ENCODE measurements at places on chromosomes 6 and 20.
A peak's percentile ranks its signal among the peaks of the same experiment; 100 is the strongest.

GRCh38 chr6:43843097-43843645 is 73.2 kb downstream of the VEGFA start:
- DNase-seq = no peak

GRCh38 chr20:10476319-10476724 is 41.2 kb downstream of the SLX4IP start:
- DNase-seq = no peak

DNA sequence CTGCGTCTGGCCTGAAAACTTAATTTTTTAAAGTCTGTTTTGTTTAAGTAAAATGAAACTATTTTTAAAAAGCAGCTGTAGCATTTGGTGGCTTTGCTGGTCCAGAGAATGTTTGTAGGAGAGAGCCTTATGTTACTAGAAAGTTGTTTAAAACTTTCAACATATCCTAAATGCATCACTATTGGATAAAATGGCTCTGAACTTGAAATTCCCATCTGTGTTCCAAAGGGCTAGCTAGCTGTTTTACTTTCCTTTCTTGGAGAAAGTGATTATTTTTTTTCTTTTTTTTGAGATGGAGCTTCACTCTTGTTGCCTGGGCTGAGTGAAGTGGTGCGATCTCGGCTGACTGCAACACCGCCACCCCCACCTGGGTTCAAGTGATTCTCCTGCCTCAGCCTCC is 2.5 kb downstream of the SYNJ2 start:
- no peak for DNase-seq

GRCh38 chr6:106527979-106528378 is 101.3 kb downstream of the RTN4IP1 start:
- DNase-seq = no peak

- no peak for DNase-seq
These were observed 1.2 kb downstream of the PANK2 start for GRCh38 chr20:3890398-3890751.

DNA sequence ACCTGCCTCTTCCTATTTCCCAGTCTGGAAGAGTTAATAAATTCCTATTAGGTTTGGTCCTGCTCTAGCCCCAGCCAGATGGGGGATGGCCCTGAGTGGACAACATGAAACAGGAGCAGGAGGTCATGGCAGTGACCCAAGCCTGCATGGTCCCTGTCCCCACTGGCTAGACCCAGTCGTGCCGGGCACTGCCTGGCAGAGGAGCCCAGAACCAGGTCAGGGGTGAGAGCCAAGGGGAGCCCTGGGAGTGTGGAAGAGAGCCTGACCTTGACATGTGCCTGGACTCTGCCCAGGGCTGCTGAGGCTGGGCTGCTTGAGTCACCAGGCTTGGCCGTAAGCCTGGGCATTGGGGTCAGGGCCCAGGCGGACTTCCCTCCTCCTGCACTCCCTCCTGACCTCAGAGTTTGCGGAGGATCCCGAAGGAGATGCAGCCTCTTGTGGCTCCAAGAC is 3.6 kb downstream of the AVP start:
- DNase-seq = no peak

DNA sequence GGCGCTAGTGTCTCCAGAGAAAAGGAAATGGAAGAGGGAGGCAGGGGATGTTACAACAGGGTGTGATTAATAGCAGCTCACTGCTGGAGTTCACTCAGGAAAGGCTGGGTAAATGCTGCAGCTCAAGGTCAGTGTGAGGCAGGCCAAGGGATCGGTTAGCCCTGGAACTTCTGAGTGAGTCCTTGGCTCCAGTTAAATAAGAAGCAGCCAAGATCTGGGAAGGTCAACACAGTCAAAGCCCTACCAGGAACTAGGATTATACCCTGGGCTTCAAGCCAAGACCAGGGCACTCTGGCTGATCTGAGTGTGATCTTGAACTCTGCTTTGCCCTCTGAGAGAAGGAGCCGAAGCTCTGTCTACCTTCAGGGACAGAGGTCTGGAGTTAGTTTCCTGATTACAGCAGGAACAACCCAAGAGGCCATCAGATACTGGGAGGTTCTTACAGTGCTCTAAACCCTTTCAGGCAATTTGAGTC is 44.3 kb downstream of the TPD52L1 start:
- no peak for DNase-seq

GRCh38 chr6:27267857-27268434 is 20.4 kb downstream of the PRSS16 start:
- DNase-seq = no peak

DNA sequence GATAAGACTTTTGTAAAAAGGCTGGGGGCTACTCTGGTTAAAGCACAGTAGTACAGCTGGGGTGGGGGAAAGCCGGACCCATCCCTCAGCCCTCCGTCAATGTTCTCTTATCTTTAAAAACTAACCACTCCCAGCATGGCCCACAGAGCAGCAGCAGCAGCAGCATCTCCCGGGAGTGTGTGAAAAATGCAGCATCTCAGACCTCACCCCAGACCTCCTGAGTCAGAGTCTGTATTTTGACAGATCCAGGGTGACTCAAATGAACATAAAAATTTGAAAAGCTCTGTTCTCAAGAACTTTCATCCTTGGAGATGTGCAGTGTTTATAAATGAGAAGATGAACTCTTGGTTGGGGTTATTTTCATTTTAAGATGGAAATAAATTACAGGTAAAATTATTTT is 277.7 kb upstream of the ECI2 start:
- DNase-seq = no peak

DNA sequence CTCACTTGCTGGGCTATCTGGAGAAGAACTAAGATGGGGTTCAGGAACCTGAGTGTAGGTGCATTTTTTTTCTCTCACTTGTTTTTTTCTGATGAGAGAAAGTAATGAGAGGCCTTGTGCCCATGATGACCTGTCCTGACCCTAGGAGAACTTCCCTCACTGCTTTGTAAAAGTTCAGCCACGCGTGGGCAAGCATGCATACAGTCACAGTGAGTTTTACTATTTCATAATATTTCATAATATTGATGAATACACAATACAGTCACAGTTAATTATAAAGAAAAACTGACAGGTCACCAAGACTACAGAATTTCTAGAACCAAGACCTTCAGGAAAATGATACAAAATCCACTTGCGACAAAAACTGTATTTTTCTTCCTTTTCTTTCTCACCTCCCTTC is 111.8 kb downstream of the MAP7 start:
- no peak for DNase-seq

DNA sequence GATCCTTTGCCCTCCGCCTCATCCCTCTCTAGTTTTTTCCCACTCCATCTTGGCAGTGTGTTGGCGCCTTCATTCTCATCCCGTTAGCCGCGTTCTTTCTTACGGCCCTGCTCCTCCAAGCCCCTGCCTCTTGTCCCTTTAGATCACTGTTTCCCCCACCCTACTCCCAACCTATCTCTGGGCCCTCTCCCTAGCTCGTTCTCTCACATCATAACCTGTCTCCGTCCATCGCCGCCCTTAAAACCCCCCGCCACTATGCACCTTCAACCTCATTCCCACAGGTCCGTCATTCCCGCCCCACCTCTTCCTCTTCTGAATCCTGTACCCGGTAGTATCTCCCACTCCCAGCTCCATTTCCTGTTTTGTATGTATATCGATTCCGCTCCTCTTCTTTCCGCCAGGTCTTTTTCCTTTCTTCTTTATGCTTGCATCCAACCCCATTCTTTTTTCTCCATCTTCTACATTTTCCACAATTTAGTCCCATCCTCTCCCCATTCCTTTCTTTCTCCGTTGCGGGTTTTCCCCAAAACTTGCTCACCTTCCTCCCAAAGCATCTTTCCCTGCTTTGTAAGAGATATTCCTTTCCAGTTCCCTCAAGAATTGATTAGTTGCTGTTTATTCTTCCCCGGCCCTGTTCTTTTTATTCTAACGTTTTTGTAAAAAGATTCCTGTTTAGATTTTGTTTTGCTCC is 671 bp downstream of the EFHC1 start:
- peak; percentile 32 for DNase-seq

- no peak for DNase-seq
These were observed 70.9 kb upstream of the ASCC3 start for GRCh38 chr6:100952006-100952405.

DNA sequence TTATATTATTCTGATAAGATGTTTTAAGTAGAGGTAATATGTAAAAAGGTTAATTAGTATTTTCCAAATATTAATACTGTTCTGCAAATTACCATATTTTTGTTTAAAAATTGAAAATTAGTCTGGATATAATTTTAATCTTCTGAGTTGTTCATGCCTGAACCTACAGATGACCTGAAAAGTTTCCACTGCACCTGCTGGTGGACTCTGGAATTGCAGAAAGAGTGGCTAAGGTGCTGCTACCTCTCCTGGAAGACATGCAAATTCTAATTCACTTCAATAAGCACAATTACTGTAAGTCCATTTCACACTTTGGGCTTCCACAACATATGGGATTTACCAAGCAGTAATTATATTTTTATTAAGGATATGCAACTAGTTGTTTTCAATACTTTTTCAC is 77.7 kb upstream of the OLIG3 start:
- DNase-seq = peak; percentile 36

- DNase-seq = no peak
These were observed 159.9 kb downstream of the SOX4 start for GRCh38 chr6:21753241-21754108.

DNA sequence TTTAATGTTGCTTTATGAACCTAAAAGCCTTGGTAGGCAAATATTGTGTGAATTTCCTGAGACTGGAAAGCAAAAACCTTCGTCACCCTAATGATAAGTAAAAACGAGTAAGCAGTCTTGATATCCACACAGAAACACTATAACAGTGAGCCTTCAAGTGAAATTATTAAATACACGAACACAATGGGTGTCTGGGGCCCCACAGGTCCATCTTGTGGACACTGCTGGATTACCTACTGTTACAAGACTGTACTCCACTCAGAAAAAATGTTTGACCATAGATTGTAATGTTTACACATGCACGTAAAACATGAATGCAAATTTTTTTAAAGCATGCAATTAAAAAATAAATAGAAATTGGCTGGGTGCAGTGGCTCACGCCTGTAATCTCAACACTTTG is 466.9 kb downstream of the CD83 start:
- no peak for DNase-seq

DNA sequence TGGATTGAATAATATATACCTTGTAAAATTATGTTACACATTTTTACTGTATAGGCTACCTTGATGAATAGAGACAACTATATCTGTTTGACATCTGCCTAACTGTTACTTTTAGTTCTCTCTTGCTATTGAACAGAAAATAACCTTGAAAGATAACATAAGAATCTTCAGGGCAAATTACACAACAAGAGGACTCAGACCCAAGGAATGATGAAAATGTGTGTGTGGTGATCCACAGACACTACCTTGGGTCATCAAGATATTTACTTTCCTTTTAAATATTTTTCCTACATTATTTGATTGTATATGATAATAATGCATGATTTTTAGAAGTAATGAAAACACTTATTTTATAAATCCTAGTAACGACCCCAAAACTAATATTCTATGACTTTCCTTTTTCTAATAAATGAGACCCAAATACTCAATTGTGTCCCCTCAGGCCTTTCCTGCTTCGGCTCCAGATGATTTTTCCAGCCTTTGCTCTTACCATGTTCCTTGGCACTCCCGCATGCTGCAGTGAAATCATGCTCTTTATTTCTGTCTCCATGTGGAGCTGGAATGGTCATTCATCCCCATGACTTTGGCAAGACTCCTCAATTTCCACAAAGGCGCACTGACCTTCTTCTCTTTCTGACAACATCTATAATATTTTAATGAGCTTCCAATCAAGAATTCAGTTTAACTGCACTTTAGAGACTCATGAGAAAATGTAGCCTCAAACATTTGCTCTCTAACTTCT is 187.6 kb downstream of the EPM2A start:
- DNase-seq = no peak

- DNase-seq = no peak
These were observed 665 bp downstream of the RRAGD start for GRCh38 chr6:89411145-89412070.

- no peak for DNase-seq
These were observed 24.2 kb downstream of the POFUT1 start for GRCh38 chr20:32231847-32232246.

- DNase-seq = no peak
These were observed 35.0 kb upstream of the STK35 start for GRCh38 chr20:2066461-2067122.

DNA sequence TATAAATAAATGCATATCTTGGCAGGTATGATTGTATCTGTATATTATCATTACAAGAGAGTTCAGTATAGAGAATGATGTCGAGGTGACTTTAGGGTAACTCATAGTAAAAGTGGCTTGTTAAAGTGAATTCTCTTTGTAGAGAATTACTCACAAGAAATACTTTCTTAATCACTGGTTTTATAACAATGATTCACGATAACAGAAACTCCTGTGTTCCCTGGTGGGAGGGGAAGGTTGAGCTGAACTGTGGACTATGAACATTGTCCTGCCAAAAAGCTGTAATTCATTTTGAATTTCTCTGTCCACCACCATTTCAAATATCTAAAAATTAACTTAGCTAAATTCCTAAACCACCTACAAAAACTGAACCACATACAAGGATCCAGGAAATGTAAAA is 7.7 kb downstream of the TPMT start:
- DNase-seq = no peak

GRCh38 chr6:163333701-163334663 is 80.5 kb upstream of the QKI start:
- no peak for DNase-seq
